ENCODE measurements at places on chromosomes 12 and 14.

DNA sequence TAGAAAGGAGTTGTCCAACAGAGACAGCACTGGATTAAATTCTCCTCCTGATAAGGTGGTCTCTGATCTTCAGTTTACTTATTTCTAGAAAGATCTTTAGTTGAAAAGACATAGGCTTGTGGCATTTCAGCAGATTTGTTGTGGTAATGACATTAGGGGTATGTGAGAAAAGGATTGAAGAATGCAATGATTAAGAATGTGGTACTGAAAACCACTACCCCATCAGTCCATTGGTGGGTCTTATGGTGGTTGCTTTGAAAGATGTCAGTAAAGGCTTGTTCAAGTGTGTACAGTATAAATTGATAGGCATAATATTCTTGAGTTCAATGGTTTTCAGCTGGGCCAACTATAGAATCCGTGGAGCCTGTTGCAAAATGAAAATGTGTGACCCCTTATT lies 10.8 kb downstream of the PPFIBP1 start:
- no peak for DNase-seq

- no peak for DNase-seq
These were observed 1337.6 kb downstream of the LRFN5 start for GRCh38 chr14:42944284-42944683.

DNA sequence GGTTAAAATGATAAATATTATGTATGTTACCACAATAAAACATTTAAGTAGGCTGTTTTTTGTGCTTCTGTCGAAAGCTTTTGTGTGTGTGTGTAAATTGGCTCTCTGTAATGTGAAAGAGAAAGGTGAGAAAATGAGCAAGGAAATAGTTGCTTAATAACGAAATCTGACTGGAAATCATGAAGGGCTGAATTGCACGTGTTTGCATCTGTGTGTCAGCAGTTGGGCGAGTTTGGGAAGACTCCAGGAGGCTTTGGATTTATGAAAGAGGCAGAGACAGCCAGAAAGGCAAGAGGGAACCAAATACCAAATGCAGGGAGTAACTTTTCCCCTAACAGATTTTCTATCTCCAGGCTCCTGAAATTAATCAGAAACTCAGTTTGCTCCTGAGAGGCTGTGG lies 47.2 kb upstream of the PLEKHG3 start:
- no peak for DNase-seq

GRCh38 chr14:31936115-31936514 lies 141.0 kb upstream of the ARHGAP5 start:
- no peak for DNase-seq

GRCh38 chr14:77120771-77121743 lies 20.5 kb downstream of the ZDHHC22 start:
- DNase-seq, result no peak

DNA sequence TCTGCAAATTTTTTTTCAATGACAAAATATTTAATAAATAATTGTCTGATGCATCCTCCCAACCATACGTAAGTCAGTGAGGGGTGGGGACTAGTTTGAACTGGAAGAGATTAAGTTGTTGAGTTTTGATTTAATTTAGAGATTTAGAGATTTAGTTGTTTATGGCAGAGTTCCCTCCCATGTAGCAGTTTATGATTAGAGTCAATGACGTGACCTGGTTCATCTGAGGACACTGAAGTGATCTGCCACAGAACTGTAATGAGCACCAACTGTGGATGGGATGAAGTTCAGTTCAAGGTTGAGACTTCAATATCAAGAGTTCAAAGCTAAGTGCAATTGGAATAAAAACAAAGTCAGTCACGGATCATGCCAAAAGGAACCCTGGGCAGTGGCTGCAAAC lies 609.3 kb downstream of the NOVA1 start:
- DNase-seq, result no peak

DNA sequence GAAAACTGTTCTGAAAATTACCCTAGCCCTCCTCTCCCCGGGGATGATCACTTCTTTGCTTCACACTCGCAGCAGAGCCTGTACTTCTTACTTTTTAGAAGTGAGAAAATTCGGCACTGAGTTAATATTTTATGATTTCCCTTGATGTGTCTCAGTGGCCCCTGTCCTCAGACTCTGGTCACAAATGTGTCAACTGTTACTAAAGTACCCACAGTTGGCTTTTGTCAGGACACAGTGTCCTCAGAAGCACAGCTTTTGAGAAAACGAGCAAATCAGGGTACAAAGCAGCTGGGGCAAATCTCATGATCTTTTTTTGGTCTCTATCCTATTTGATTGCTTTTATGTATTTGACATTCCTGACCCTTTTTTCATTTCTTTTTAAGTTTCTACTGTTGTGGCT lies 142.5 kb downstream of the SYNE2 start:
- DNase-seq, result no peak

- no peak for DNase-seq
These were observed 11.0 kb downstream of the FKBP3 start for GRCh38 chr14:45123271-45123670.
